AG10803 (cell line): ENCODE measurements at places on chromosomes 4 and X.

- DNase-seq: peak; percentile 66
Measured at GRCh38 chr4:118757761-118758251, 72.6 kb downstream of the METTL14 start.

- DNase-seq: no peak
Measured at GRCh38 chrX:36974911-36975310, 33.3 kb upstream of the FAM47C start.

- DNase-seq: no peak
Measured at GRCh38 chrX:93660575-93660974, 12.8 kb downstream of the NAP1L3 start.

DNA sequence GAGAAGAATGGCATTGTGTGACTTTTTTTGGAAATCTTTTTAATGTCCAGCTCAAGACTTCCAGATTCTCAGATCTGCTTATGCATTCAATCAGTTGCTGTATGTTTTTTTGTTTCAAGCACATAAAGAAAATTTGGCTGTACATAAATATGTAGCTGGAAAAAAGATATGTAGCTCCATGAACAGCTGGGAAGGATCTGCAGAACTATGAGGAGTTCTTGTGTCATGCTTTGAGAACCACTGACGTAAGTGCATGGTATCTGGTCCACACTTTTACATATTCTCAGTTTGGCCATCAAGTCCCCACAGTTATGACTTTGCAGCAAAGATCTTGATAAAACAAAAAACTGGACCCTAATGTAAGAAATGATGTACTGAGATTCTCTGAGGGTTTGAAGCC is 165.9 kb downstream of the KIT start:
- no peak for DNase-seq

DNA sequence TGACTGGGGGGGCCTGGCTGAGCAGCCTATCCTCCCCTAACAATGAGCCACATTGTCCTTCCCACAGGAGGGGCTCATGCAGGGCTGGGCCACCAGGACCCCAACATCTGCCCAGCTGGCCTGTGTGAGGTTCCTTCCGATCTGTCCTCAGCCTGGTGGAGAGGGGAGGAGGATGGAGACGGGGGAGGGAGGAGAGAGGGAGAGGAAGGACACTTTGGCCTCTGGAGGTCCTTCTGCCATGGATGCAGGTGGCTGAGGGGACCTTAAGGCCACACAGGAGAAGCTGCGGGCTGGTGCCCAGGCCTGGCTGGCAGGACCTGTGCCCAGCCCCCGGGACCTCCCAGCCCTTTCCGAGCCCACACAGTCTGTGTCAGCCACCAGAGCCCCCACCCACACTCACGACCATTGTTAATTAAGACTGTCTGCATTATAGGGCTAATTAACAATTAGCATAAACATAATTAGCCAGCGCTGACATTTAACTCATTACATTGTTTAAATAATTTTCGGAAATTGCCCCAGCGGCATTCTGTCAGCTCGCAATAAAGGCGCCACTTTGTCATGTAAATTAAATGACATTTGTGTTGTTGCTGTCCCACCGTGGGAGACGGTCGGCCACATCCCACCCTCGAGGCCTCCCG is 53.0 kb upstream of the NKX1-1 start:
- no peak for DNase-seq

DNA sequence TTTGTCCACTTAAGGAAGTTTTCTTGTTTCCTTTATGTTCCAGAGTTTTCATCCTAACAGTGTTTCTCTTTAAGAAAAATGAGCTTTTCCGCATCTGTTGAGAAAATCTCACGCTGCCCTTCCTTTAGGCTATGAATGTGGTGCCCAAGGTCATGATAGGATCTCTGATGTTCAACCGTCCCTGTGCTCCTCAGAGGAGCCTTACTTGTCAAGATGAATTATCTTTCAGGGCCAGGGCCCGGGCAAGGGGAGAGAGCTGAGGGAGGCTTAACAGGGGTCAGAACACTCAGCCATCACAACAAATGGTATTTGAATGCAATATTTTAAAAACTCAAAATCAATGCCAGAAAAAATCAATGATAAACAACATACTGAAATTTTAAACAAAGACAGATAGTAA is 6.2 kb upstream of the NELFA start:
- no peak for DNase-seq

- DNase-seq: no peak
Measured at GRCh38 chr4:31575504-31575903, 855.3 kb downstream of the PCDH7 start.

GRCh38 chrX:37995428-37995827 is 10.9 kb upstream of the SYTL5 start:
- DNase-seq: no peak

DNA sequence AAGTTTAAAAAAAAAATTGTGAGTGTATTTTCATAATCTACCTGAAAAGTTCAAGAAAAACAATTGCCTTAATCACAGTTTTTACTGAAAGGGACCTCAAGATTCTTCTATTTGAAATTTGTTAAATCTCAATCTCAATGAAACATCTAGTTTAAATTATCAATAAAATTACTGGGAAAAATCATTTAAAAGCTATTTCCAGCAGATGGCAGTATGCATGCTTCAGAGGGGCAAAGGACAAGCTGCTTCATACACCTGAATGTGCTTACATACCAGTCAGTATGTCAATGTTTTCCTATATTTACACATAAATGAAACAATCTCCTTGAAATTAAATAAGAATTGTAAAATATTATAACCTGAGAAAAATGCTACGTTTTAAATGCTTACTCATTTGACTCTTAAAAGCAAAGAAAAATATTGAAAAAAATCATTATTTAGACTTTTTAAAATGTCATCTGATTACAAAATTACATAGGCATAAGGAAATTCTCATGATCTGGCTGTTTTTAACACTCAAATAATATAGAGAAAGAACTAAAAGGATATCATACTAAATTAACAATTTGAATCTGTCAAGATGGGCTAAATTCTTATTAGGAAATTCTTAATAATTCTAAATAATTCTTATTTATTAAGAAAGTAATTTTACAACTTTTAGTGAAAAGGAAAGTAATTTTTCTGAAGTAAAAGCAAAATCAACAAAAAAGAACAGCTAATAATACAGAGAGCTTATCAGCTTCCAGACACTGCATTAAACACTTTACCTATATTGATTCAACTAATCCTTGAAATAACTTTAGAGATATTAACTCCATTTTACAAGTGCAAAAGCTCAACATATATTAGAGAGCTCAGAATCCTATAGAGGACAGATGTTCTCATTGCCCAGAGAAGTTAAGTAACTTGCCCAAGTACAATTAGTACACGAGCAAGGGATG is 242.1 kb downstream of the ADAMTS3 start:
- DNase-seq: peak; percentile 61

DNA sequence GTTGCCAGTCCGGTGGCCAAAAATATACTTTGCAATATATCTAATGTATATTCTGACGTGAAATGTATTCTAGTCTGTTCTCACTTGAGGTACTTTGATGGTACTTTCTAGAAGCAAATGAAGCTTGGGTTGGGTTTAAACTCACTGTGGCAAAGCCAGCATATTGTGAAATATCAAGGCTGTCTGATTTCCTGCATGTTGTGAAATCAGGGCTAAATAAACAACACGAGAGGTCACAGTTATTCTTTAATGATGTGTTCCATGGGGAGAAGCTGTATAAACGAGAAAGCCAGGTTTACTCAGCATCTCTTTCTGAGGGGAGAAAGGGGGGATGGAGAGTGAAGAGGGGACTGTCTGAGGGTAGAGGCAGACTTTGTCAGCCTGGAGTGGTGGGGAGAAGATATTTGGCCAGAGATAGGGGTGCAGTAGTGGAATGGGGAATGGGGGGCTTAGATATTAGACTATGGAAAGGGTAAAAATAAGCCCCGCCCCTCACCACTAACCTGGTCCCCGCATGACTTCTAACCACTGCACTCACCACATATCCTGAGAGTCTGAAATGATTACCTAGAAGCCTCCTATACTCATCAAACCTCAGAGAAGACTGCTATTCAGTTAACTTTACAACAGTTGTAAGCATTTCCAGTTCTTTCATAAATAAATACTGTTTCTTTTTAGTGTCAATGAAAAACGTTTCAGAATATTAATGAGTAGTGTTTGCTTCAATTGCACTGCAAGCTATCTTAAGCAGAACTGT is 5.9 kb upstream of the SCARB2 start:
- DNase-seq: peak; percentile 72

DNA sequence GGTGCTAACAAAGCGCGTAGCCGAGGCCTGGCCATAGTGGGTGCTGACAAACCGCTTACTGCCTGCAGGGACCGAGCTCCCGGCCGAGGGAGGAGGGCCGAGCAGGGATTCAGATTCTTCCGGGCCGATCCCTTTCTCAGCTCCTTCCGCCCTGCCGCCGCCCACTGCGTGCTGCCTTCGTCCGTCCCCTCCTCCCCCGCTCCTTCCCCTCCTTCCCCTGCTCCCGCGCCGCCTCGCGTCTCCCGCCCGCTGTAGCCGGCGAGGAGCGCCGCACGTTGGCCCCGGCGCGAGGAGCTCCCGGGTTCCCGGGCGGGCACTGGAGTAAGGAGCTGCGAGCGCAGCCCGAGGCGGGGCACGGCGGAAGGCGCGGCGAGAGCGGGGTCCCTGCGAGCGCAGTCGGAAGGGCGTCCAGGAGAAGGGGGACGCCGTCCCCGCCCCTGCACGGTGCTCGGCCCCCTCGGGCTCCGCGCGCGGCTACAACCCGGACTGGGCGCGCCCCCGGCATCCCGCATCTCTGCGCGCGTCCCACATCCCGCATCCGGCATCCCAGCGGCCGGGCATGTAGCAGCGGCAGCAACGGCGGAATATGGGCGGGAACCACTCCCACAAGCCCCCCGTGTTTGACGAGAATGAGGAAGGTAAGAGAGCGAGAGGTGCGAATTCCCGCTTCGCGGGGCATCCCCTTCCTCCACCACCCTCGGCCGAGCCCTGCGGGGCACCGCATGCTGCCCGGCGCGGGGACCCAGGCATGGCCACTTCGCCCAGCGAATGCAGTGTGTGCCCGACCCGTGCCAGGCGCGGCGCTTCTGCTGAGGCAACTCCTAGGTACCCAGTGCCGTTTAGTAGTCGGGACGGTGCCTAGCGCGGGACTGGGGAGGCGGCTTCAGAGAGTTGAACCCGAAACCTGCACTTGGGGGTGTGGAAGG is at the start of gene STK32B:
Gene STK32B (plus strand): TSS at position 203 of the 926 bp plus-strand sequence.
- DNase-seq: peak; percentile 85

DNA sequence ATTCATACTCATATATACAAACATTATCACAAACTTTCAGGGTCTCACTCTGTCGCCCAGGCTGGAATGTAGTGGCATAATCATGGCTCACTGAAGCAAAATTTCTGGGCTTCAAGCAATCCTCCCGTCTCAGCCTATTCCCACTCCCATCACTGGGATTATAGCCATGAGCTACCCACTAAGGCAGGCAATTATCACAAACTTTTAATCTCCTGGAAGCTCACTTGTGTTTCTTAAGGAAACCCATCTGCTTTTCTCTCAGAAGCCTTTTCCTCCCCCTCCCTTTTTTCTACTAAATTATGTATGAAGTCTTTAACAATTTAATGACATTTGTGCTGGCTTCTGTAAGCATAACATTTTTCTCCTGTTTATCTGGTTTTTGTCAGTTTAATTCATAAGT is 170.5 kb downstream of the AREG start:
- no peak for DNase-seq

DNA sequence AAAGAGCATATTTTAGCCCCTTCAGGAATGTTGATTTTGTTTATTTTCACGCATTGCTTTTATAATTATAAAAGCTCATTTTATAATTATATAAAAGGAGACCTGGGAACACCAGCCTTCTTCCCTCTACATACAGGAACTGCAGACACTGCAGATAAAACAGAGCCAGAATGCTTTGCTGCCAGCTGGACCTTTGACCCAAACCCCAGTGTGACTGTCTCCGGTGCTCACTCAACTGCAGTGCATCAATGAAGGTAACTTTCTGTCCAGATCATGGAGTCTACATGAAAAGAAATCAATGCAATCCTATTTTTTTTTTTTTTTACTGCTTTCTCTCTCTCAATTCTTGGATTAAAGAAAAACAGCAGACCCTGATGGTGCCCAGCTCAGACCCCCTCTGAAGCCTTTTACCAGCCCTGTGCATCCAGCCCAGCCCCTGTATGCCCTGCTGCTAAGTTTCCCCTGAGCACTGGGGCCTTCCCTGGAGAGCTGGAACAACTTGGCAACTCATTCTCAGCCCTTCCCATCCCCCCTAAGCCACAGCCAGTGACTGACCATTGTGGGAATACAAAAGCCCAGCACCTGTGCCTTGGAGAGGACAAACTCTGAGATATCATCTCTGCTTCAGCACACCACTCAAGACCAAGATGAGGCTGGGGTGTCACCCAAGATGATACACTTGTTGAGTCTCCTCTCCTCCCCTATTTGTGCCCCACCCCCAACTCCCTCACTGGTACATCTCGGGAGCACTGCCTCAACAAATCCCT is 182.1 kb downstream of the EVC2 start:
- DNase-seq: no peak

GRCh38 chrX:12327836-12328235 is 189.6 kb downstream of the FRMPD4 start:
- DNase-seq: peak; percentile 11
